ENCODE measurements at places on chromosomes 1 and 21.

DNA sequence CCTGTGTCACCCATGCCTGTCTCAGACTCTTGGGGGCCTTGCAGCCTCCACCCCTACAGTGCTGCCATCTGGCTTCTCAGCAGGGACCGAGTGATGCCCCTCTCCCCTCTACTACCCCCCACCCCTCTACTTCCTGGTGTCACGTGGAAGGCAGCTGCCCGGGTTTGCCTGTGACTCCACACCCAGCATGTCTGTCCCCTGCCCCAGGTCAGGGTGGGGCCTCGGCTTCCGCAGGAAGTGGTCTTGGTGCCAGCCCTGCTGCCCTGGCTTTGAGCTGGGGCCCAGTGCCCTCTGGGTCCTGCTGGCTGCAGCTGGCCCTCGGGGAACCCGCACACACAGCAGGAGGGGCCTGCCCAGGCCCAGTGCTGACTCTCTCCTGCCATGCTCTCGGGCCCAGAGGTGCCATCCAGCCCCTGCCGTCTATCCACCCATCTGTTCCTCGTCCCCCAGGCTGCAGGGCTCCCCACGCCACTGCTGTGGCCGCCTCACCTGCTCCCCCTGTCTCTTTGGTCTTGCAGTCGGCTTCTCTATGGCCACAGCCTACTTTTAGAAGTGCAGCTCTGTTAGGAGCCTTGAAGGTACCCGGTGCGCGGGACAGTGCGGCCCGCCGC is 24.0 kb downstream of the PLCH2 start:
- DNase-seq, result no peak

GRCh38 chr1:32920833-32921232 is 19.6 kb upstream of the TMEM54 start:
- DNase-seq, result no peak

- DNase-seq, result no peak
Observed at GRCh38 chr21:29462479-29462878, 163.8 kb downstream of the BACH1 start.

GRCh38 chr1:110626889-110627288 is 20.7 kb upstream of the KCNA2 start:
- DNase-seq, result no peak

DNA sequence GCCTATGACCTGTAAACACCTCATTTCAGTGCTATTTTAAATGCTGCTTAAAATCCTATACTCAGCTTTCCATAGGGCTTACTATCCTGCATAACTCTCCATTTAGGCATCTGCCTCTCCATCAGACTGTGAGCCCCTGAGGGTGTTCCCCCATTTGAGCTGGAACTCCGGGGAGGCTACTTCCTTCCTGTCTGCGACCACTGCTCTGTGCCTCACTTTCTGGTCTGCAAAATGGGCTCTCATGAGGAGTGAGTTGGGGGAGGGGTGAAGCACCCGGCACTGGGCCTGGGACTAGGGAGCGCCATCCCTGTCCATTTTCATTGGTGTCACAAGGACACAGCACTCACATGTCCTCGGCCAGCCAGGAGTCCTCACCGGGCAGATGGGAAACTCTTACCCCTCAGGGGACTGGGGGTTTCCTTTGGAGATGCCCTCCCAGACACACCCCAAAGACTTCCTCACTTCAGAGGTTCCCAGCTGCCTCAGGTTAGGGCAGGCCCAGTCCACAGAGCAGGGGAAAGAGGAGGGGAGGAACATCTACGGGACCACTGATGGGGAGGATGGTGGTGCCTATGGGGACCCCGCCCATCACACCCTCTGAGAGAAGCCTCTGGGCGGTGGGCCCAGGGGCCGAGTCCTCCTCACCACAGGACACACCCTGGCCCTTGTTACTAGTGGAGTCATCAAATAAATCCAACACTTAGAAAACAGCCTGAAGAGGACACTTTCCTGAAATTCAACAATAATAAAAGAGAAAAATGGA is 134.9 kb downstream of the MATN1 start:
- no peak for DNase-seq

GRCh38 chr1:37965301-37965700 is 18.4 kb upstream of the INPP5B start:
- no peak for DNase-seq

DNA sequence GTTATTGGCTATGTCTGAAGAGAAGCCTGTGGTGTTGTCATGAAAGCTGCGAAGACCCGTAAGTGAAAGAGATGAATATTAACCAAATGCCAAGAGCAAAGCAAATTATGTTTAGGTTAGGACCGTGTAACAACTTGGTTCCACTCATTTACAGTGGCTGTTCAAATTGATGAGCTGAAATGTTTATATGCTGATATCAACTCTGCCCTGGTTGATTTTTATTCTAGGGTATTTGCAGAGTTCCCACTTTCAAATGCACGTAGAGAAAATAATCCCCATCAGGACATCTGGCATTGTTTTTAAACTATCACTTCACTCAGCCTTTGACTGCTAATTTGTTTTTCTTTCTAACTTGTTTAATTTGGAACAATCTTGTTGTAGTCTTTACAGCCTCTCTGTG is 581.6 kb upstream of the ADAMTS5 start:
- DNase-seq, result no peak

DNA sequence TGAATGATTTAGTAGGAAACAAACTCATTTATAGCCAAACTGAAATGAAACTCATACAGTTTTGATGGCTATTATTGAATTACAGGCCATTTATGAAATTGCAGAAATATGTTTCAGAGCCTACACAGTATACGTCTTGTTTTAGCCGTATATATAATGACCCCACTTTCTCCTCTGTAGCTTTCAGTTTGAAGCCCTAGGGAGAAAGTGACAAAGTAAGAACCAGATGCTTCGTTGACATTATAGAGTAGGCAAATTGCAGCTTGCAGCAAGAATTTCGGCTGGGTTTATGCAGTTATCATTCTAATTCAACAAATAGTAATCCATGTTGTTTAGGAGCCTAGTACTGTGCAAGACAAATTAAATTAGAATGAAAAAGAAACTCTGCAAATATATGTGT is 836.3 kb upstream of the ADGRL4 start:
- no peak for DNase-seq

GRCh38 chr1:44640200-44640853 is 34.0 kb downstream of the TMEM53 start:
- no peak for DNase-seq

All from activated CD8-positive, alpha-beta memory T cell treated with anti-CD3 and anti-CD28 coated beads for 48 hours (primary cell).